ENCODE measurements at places on chromosomes 13 and 19. TPM values are rescaled to one million over a fixed set of nuclear protein-coding genes. Genes with fewer than 3 reads are reported as not detected.

ARL11 gene
- total RNA-seq: not detected

ACP4 gene
- not detected for total RNA-seq

ZNF497 gene
- 0.73 TPM for total RNA-seq

PRR19 gene
- total RNA-seq: under 0.01 TPM

MIA gene
- total RNA-seq: not detected

AMER2 gene
- not detected for total RNA-seq

ZNF100 gene
- total RNA-seq: 3.7 TPM

CEACAM7 gene
- not detected for total RNA-seq

PEX11G gene
- total RNA-seq: 2.5 TPM

SLC35E1 gene
- total RNA-seq: 39.9 TPM

C19orf53 gene
- total RNA-seq: 45.7 TPM
